Esophagus muscularis mucosa (tissue), 4 donors: ENCODE measurements at places on chromosomes 2 and 18.

- DNase-seq, result no peak
These were observed 29.0 kb downstream of the TBR1 start for GRCh38 chr2:161445097-161445496.

- DNase-seq, result no peak
These were observed 18.4 kb upstream of the SELENOI start for GRCh38 chr2:26327291-26328272.

- DNase-seq, result no peak
These were observed 505.7 kb downstream of the CMPK2 start for GRCh38 chr2:6359964-6360363.

DNA sequence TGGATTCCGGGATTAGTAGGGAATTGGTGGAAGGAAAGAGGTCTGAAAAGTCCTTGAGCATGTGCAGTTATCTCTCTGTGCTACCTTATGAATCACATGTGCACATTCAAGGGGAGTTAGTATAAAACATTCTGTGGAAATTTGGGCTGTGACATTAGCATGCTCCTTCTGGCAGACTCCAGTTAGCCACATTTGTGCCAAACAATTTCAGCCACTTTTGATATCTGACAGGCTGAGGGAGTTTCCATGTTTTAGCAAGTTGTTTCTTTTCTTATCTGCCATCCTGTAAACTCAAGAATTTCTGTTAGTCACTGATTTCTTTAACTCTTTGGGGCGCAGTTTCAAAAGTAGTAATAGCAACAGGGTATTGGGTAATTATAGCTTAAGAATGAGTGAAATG lies 28.3 kb upstream of the GYPC start:
- no peak for DNase-seq

GRCh38 chr2:40401896-40402295 lies 50.0 kb downstream of the SLC8A1 start:
- no peak for DNase-seq

- no peak for DNase-seq
These were observed 66.2 kb downstream of the CUL3 start for GRCh38 chr2:224518806-224519580.
